HuH-7 (cell line): ENCODE measurements at places on chromosomes 12 and 14.

DNA sequence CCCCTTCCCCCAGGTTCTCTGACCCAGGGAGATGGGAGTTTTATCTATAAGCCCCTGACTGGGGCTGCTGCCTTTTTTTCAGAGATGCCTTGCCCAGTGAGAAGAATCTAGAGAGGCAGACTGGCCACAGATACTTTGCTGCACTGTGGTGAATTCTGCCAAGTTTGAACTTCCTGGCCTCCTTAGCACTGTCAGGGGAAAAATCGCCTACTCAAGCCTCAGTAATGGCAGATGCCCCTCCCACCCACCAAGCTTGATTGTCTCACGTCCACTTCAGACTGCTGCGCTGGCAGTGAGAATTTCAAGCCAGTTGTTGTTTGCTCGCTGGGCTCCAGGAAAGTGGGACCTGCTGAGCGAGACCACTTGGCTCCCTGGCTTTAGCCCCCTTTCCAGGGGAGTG, 31.7 kb downstream of the KLRK1 start:
- DNase-seq: no peak

DNA sequence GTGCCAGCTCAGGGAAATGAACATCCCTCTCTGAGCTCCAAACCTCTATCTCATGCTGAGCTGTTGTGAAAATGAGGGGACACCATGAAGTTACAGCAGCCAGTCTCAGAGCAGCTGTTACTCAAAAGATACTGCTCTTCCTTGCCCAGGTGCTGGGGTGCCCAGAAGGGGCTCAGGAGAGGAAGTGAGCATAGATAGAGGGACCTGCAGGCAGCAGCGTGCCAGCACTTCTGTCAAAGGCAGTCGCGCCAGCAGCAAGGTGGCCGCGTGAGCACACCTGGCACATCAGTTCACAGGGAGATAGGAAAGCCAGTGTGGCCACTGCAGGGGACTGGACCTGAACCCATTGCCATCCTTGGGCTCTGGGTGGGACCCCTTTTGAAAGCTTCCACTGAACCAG, 27.8 kb downstream of the C14orf132 start:
- no peak for DNase-seq

DNA sequence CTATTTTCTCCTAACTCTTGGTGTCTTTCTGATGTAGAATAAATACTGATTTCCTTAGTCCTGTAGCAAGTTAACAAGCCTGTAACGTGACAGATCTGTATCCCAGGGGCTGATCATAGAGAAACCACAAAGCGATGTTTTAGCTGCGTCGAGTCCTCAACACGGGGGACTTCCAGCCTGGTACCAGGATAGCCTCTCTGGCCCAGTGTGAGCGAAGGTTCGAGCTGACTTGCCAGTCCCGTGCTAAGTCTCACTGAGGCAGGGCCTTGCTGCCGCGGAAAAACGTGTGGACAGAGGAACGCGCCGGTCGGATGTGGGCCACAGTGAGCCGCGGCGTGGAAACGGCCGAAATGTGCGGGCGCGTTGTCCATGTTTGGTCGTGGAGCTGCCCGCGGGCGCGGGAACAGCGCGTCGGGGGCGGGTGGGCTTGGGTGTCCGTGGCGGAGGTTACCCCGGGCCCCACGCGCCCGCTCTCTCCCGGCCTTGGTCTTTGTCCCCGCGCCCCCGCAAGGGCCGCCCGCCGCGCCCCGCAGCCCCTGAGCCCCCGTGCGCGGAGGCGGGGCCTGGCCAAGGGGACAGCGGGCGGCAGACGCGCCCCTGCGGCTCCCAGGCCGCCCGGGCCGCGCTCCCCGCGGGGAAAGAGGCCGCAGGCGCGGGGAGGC, 531 bp upstream of the EML1 start:
- DNase-seq: peak; percentile 17

DNA sequence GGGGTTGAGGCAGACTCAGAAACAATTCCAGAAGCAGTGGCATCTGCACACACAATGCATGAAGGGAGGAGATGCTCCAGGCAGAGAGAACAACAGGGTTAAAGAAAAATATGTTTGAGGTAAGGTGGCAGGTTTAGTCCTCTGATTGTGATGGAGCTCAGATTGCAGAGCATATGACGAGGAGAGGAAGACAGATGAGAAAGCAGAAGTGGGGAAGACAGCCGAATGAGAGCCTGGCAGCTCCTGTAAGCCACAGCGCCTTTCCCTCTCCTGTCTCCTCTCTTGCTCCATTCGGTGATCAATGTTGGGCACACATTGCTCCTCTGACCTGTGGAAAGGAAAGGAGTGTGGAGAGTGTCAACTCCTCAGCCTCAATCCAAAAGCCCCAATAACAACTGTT, 372.2 kb downstream of the GXYLT1 start:
- DNase-seq: no peak

GRCh38 chr12:4830556-4831210, 79.0 kb upstream of the KCNA1 start:
- no peak for DNase-seq

GRCh38 chr14:67532998-67533753, at the start of gene PLEKHH1:
TSS of gene PLEKHH1 (plus strand) at chr14:67533290. CDS start at chr14:67541868, 8,578 bp downstream.
- DNase-seq: peak; percentile 77

- no peak for DNase-seq
Observed at GRCh38 chr14:31118892-31119291, 88.7 kb downstream of the HECTD1 start.

- no peak for DNase-seq
Observed at GRCh38 chr12:22306311-22306710, 28.2 kb downstream of the ST8SIA1 start.

GRCh38 chr12:38113991-38114390, 202.6 kb upstream of the ALG10B start:
- no peak for DNase-seq

DNA sequence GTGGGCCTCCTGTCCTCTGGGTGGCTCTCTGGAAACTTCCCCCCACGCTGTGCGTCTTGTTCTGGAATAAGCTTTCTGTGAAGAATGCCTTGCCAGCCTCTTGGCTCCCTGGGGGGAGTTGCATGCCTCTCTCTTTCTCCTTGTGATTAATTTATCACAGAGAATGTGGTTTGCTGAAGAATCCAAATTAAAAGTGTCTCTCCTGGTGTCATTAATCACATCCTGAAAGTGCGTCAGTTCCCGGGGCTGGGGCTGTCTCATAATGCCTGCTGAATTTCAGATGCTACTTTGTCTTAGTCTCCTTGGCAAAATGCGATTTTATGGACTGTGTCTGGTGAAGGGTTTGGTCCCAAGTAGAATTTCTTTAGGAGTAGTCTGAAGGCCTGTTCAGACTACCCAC, 787.7 kb upstream of the TMEM132C start:
- no peak for DNase-seq
